Smooth muscle cell of the umbilical artery (primary cell): ENCODE measurements at places on chromosomes 12 and 14. TPM values are rescaled to one million over a fixed set of nuclear protein-coding genes. Genes with fewer than 3 reads are reported as not detected.

The MYF6 gene
- not detected in 2 replicates for total RNA-seq

The KRT74 gene
- total RNA-seq, result not detected in 2 replicates

The FSCB gene
- total RNA-seq, result under 0.01 and 0.14 TPM in 2 replicates

The HOXC6 gene
- 4.2 and 4.7 TPM in 2 replicates for total RNA-seq

The INSM2 gene
- total RNA-seq, result not detected in 2 replicates

The HCAR3 gene
- total RNA-seq, result not detected in 2 replicates

The FGF6 gene
- not detected in 2 replicates for total RNA-seq

The OS9 gene
- total RNA-seq, result 386 and 569 TPM in 2 replicates

The CLEC4C gene
- not detected in 2 replicates for total RNA-seq

The FAR2 gene
- total RNA-seq, result 0.89 and 4.2 TPM in 2 replicates

The MTA1 gene
- total RNA-seq, result 27.9 and 53.8 TPM in 2 replicates

The LPAR5 gene
- not detected in 2 replicates for total RNA-seq

The TAS2R46 gene
- 1.8 and 4.8 TPM in 2 replicates for total RNA-seq

The VWF gene
- total RNA-seq, result 0.83 and 1.5 TPM in 2 replicates
